ENCODE measurements at places on chromosomes 1 and 21.

DNA sequence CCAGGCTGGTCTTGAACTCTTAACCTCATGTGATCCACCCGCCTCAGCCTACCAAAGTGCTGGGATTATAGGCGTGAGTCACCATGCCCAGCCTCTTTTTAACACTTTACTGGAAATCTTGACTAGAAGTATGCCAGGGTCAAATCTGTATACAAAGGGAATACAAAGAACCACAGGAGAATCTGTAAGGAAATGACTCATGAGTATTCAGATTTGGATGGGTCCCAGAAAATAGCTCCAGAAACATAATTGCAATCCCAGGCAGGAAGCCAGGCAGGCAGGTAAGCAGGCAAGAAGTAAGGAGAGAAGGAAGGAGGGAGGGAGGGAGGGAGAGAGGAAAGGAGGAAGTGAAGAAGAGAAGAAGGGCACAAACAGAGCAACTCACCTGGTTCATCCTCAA is 22.8 kb upstream of the TIAM1 start:
- no peak for DNase-seq

GRCh38 chr1:22910986-22911651 is 61.5 kb downstream of the LACTBL1 start:
- no peak for DNase-seq

DNA sequence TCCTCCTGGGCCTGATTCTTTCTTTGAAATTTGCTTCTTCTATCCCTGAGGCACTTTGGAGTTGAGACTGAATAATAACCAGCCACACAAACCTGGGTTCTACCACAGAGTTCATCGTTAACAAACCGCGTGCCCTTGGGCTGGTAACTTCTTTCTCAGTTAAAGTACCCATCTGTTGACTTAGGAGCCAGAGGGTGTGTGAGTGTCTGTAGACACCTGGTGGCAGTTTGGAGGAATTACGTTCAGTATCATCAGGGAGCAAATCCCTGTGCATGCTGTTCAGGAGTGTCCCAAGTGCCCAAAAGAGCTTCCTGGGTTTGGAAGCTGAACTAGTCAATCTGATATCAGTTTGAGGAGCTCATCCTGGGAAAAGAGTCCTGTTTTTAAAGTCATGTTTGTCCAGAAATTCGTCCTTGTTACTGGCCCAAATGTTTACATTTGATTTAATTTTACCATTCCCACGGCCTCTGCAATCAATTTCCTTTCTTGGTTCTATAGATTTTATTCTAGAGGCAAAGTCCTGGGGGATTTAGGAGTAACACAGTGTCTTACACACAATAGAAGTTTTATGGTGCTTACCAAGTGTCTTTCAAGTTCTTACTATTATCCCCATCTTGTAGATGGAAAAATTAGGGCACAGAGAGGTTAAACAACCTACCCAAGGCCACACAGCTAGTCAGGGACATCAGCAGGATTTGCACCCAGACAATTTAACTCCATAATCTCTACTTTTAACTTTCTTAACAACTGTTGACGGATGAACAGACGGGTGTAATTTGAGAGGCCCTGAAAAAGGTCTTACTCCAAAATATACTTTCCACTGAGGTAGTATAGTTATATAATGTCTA is 26.7 kb upstream of the RPTN start:
- DNase-seq: peak; percentile 69

DNA sequence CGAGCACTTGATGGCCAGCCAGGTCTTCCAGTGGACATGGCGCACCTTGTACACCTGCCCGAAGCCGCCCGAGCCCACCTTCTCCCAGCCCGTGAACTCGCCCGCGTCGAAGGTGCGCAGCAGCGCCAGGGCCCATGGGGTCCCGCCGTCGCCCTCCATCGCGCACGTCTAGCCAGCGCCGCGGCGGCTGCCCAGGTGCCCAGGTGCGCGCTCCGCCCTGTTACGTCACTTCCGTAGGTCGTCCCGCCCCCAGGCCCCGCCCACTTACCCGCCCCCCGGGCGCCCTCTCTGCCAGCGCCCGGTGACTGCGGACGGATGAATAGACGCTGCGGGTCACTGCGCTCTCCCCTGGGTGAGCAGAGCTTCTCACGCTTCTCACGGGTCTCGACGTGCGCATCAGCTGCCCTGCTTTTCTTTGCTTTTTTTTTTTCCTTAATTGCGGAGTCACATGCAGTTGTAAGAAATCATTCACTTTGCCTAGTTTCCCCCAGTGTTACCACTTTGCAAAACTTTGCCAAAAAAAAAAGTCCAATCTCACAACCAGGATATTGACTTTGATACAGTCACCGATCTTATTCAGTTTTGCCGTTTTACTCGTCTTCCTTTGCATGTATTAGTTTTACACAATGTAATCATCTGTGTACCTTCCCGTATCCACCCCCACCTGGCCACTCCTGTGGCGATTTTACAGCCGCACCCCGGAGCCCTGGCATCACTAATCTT is at the start of gene RIPK4:
Gene RIPK4, minus strand, starts transcription at position 170 of the 723 bp plus-strand sequence. Its CDS starts 11 bp downstream, at position 159.
- peak; percentile 27 for DNase-seq
